ENCODE measurements at places on chromosomes 3 and 15.

GRCh38 chr15:52331490-52332240, 36.1 kb upstream of the MYO5C start:
- no peak for DNase-seq

DNA sequence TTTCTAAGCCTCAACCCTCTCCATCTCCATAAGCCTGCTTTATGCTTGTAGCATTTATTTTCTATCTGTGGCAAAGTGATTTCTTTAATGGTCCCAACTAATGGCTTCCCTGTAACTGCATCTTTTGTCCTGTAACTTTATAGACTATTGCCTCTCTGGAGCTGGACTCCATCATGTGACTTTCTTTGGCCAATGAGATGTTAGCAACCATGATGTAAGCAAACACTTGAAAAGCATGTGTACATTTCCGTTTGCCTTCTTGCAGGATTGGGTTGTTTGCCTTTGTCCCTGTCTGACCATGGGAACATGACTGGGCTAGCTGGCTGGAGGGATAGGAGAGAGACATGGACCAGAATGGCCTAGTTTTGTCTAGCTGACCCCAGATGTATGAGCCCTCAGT, 106.0 kb upstream of the LRIG1 start:
- DNase-seq: no peak

GRCh38 chr3:58576716-58577115, 475 bp downstream of the FAM107A start:
- no peak for DNase-seq

DNA sequence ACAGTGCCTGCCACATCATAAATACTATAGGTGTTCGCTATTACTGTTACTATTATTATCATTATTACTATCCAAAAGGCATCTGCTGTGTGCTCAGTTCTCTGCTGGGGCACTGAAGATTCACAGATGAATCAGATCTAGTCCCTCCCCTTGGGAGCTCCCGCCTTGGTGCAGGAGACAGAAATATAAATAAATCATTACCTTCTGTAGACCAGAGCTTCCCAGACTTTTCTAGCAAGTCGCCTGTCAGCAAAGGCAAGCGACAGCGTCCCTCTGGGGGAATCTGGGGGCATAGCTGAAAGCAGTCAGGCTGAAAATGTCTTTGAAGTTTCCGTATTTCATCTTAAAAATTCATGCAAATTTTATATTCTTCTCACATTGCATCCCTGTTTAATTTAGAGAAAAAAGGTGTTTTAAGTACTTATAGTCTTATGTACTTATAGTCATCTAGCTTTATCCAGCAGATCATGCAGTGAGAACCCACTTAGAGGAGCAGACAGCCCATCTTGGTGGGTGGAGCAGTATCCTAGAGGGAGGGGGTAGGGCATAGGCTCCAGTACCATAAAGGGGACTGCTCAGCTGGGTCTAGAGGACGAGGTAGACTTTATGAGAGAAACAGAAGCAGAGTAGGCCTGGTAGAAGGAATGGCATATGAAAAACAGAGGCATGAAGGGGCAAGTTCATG, 10.4 kb upstream of the BRPF1 start:
- DNase-seq: no peak

DNA sequence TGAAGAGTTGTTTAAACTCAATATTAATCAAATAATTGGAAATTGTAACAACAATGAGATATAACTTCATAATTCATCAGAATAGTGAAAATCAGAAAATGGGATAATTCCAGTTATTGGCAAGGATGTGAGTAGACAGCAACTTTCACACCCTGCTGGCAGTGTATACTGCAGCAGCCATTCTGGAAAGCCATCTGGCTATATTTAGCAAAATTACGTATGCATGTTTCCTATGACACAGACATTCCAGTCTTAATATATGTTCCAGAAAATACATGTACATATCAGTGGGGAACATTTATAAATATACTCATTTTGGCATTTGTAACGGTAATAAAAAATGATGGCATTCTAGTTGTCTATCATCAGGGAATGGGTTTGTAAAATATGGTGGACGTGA, 564.1 kb downstream of the GBE1 start:
- DNase-seq: no peak

- no peak for DNase-seq
These were observed 40.4 kb downstream of the BHLHE40 start for GRCh38 chr3:5019411-5020241.

- no peak for DNase-seq
These were observed 74.8 kb upstream of the NTRK3 start for GRCh38 chr15:88331291-88331690.

- DNase-seq: no peak
These were observed 49.0 kb downstream of the LARS2 start for GRCh38 chr3:45437383-45437782.

GRCh38 chr3:17315897-17316296, 426.5 kb downstream of the TBC1D5 start:
- DNase-seq: no peak

- DNase-seq: peak; percentile 48
These were observed 2.4 kb upstream of the CD96 start for GRCh38 chr3:111539351-111540331.

GRCh38 chr3:171327441-171328174, 132.6 kb downstream of the TNIK start:
- DNase-seq: no peak

GRCh38 chr3:99332276-99332675, 306.1 kb upstream of the COL8A1 start:
- DNase-seq: no peak

GRCh38 chr15:63469190-63469589, 35.2 kb upstream of the USP3 start:
- no peak for DNase-seq

GRCh38 chr3:127471142-127471541, 119.4 kb downstream of the TPRA1 start:
- DNase-seq: no peak

DNA sequence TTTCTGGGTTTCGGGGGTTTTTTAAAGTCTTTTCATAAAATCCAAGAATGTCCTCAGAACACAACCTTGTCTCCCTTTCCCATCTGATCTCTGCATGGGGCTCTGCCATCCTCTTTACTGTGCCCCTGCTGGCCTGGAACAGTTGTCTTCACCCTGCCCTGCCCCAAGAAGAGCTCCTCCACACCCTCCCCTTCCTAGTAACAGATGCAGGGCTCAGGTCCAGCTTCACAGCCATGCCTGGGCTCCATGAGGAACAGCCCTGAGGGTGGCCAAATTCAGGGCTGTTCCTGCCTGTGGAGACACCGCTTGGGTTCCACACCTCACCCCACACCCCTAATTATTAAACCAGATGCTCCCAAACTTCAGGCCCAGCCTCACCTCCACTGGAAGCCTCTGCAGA, 12.9 kb upstream of the ULK3 start:
- DNase-seq: no peak

DNA sequence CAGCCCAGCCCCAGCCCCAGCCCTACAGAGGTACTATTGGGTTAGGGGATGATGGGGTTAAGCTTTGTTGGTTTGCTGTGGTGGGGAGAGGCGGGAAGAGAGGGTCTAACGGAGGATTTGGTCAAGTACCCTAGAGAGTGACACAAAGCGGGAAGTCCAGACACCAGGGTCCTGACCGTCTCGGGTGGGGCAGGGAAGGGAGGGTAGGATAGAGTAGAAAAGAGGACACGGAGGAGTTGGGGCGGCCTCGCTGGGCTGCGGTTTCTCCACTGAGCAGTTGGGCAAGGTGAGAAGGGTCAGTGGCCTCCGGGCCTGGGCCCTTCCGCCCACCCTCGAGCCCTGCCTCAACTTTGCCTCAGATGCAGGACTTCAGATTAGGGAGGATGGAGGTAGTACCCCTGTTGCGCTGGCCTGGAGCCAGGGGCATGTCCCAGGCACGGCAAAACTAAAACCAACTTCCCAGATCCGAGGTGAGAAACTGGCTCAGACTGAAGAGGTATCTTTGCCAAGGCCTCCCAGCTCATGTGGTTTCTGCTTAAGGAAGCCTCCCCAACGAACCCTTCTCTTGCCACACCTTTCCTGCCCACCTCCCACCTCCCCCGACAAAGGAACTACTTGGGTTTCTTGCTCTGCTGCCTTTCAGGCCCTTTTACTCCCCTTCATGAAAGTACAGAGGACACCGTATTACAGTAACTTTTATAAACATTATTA, 551 bp downstream of the PML start:
- no peak for DNase-seq

- no peak for DNase-seq
These were observed 10.8 kb upstream of the HRH1 start for GRCh38 chr3:11143476-11143875.

GRCh38 chr3:46660543-46661523, 32.6 kb downstream of the ALS2CL start:
- no peak for DNase-seq

DNA sequence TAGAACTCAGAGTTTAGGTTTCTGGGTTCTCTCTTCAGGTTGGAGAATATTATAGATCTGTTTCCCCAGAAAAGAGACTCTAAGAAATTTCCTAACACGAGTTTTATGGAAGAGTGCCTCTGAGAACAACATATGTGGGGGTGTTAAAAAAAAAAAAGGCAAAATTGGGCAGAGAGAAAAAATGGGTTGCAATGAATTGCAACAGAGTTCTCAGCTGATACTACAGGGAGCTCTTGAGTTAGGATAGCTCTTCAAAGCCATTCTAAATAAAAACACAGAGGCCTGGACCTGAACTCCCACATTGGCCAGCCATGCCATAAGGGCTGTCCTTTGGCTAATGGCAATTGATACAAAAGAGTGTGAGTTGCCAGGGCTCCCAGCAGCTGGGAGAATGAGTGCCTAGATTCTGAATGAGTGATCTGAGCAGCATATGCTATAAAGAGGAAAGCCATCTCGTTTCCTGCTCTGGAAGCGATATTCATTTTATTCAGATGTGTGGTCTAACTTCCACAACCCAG, 20.1 kb upstream of the UBE2E2 start:
- DNase-seq: no peak

GRCh38 chr3:195023576-195023975, 247.4 kb downstream of the XXYLT1 start:
- DNase-seq: no peak

- DNase-seq: no peak
These were observed 74.0 kb upstream of the MANF start for GRCh38 chr3:51311055-51311454.

DNA sequence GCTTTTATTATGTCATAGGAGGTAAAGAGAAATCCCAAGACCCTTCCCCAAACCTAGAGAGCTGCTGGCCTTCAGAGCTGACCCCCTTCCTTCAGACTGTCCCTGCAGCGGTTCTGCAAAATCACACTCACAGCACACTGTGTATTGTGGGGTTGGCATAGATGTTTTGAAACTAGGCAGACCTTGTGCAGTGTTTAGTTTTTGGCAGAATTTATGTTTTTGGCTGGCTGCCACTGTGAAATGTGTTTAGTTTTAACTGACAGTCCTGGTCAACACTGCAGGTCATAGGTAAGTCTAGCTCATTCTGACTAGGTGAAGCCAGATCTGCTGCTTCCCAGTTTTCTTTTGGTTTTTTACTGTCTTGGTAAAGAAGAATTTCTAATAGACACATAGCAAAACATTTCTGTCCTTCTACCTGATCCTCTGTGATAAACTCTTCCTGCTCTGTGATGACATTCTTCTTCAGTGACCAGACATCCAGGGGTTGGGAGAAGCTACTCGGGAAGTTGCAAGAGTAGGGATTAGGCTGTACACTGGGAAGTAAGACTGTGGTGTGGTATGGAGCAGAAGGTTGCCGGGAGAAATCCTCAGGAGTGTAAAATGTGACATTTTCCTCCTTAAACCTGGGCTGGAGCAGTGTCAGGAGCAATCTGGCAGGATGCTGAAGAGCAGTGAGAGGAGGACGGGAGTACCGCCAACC, 209.6 kb upstream of the MCTP2 start:
- no peak for DNase-seq

GRCh38 chr15:69299451-69299886, 757 bp downstream of the PAQR5 start:
- no peak for DNase-seq

DNA sequence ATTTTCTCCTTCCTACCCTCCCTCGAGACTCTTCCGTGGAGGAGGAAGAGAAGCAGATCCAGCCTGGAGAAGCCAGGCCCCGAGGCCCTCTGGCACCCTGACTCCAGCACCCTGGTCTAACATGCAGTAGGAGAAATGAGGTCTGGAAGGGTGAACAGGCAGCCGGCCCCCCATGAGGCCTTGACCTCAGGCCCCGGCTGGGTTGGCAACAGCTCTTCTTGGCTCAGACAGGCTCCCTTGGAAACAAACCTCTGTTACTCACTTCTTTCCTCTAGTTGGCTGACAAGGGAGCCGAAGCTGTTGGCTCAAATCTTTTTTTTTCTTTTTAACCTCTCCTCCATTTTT, 73.4 kb downstream of the CPN2 start:
- DNase-seq: no peak

GRCh38 chr3:114308830-114309229, 15.0 kb downstream of the TIGIT start:
- DNase-seq: no peak

- DNase-seq: no peak
These were observed 28.8 kb downstream of the NBEAL2 start for GRCh38 chr3:47008234-47008796.

- DNase-seq: no peak
These were observed 7.3 kb downstream of the RPSA start for GRCh38 chr3:39413691-39414420.

GRCh38 chr3:46429250-46429649, 22.2 kb downstream of the CCRL2 start:
- no peak for DNase-seq

- DNase-seq: no peak
These were observed 861.6 kb upstream of the DPPA4 start for GRCh38 chr3:110198717-110199587.

- no peak for DNase-seq
These were observed 17.6 kb downstream of the ARIH1 start for GRCh38 chr15:72491768-72492167.

DNA sequence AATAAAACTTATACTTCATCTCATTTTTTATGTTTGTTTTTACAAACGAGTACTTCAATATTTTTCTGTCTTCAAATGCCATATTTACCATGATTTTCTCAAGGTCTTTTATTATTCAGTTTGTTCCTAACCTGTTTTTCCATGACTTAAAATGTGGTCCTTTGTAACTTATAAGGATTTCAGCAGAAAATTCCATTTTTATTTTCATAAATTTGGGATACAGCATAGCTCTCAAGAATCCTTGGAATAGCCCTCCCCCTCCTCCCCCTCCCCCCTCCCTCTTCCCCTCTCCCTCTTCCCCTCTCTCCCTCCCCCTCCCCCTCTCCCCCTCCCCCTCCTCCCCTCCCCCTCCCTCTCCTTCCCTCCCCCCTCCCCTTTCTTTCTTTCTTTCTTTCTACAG, 14.9 kb upstream of the STX19 start:
- no peak for DNase-seq

- DNase-seq: no peak
These were observed 132.0 kb downstream of the ARNT2 start for GRCh38 chr15:80536231-80536630.

DNA sequence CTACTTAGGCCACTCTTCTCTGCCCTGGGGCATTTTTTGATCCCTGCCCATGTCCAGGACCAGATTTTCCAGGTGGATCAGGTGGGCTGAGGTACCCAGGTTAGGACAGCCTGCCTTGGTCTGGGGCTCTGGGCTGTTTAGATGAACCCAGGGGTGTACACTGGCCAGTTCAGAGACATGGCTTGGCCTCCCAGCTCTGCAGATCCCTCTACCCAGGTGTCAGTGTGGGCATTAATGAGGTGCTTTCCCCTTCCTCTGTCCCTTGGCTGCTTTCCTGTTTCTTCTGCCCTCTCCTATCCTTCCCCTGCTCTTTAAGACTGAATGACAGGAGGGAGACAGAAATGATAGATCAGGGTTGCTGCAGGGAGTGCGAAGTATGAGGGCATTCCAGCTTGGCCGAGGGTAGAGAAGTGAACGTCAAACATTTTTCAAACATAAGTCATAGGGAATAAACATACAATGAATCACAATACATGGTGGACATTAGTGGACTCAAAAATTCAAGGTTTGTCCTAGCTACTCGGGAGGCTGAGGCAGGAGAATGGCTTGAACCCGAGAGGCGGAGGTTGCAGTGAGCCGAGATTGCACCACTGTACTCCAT, 30.5 kb downstream of the RTP1 start:
- DNase-seq: no peak

All from hypothalamus (tissue), 51 donors.